ENCODE measurements at places on chromosomes 16 and 17.

DNA sequence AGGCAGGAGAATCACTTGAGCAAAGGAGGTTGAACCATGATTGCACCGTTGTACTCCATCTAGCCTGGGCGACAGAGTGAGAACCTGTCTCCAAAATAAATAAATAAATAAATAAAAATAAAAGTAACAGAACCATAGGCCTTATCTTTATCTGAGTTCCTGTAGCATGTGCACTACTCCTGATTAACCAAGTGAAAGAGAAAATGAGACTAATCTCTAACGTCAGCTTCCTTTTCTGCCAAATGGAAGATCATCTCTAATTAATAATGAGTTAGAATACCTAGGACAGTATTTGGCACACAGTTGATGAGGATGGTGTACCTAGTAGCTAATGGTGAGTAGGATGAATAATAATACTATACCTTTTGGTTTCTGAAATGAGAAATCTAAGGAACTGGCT, 520.4 kb downstream of the WWOX start:
- no peak for DNase-seq

- DNase-seq = no peak
Observed at GRCh38 chr17:80830020-80830780, 161.4 kb upstream of the CHMP6 start.

DNA sequence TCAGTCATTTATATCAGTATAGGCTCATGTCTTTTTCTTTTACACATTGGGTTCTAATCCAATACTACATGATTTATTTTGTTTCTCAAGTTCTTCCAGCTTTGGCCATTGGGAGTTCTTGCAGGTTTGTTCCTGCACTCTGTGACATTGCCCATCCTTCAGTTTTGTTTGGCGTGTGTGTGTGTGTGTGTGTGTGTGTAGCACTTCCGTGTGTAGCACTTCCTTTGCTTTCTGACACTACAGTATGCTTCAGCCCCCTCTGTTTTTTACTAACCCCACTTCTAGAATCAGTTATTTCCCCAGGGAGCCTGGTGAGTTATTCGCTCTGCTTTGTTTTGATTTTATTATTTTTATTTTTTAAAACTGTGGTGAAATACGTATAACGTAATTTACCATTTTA, 75.6 kb upstream of the LGALS9 start:
- DNase-seq = no peak

GRCh38 chr17:48294020-48294805, 135.8 kb downstream of the SKAP1 start:
- DNase-seq = no peak

DNA sequence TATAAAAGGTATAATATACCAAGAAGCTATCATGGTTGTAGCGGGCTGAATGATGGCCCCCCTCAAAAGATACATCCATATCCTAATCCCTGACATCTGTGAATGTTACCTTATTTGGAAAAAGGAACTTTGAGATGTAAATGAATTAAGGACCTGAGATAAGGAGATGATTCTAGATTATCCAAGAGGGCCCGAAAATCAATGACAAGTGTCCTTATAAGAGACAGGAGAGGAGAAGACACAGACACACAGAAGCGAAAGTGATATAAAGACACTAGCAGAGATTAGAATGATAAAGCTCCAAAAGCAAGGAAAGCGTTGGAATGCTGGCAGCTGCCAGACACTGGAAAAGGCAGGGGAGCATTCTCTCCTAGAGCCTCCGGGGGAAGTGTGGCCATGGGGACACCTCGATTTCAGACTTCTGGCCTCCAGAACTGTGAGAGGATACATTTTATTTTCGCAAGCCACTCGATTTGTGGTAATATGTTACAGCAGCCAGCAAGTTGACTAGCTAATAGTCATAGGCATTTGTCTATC, 12.5 kb upstream of the GP1BA start:
- no peak for DNase-seq

- no peak for DNase-seq
Observed at GRCh38 chr17:18381953-18382245, 4.3 kb downstream of the EVPLL start.

- DNase-seq = no peak
Observed at GRCh38 chr16:75629132-75629531, 6.1 kb upstream of the ADAT1 start.

DNA sequence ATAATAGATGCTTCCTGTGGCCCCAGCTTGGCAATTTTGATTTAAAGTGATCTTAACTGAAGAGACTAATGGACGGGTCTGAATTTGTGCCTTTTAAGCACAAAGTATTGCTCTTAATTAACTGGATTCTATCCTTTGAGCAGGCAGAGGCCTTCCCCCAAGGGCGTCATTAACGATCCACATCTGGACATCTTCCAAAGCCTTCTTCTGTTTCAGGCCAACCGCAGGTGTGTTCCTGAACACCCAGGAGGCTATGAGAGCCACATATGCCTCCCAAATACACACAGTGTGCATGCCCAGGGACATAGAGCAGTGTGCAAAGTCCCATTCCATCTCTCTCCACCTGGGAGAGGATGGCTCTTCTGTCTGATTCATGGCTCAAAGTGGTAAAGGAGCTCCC, 42.3 kb downstream of the MAPT start:
- DNase-seq = no peak

GRCh38 chr16:62701426-62701825, 665.2 kb upstream of the CDH8 start:
- no peak for DNase-seq

- DNase-seq = peak; percentile 9
Observed at GRCh38 chr17:45775576-45776011, 8.5 kb upstream of the CRHR1 start.

GRCh38 chr16:87229230-87230188, 87.7 kb downstream of the C16orf95 start:
- no peak for DNase-seq

DNA sequence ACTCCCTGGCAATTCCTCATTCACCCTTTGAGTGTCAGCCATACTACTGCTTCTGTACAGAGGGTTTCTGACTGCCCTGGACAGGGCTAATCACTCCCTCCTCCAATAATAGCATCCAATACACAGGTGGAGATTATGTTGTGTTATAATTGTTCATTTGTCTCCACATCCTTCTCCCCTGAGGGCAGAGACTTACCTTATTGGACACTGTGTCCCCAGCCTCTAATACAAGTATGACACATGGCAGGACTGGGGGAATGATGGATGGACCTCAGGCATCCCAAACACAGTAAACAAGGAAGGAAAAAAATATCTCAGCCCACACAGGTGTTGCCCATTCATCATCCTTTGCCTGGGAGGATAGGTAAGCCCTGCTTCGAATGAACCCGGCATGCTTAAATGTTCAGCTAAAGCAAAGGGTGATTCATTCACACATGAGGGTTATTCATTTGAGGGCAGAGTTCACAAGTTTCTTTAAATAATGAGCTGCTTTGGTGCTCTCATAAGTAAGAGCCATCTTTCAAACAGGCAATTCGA, 34.8 kb downstream of the MMD start:
- DNase-seq = peak; percentile 8

- DNase-seq = peak; percentile 63
Observed at GRCh38 chr16:81940781-81941560, 70.3 kb downstream of the SDR42E1 start.

DNA sequence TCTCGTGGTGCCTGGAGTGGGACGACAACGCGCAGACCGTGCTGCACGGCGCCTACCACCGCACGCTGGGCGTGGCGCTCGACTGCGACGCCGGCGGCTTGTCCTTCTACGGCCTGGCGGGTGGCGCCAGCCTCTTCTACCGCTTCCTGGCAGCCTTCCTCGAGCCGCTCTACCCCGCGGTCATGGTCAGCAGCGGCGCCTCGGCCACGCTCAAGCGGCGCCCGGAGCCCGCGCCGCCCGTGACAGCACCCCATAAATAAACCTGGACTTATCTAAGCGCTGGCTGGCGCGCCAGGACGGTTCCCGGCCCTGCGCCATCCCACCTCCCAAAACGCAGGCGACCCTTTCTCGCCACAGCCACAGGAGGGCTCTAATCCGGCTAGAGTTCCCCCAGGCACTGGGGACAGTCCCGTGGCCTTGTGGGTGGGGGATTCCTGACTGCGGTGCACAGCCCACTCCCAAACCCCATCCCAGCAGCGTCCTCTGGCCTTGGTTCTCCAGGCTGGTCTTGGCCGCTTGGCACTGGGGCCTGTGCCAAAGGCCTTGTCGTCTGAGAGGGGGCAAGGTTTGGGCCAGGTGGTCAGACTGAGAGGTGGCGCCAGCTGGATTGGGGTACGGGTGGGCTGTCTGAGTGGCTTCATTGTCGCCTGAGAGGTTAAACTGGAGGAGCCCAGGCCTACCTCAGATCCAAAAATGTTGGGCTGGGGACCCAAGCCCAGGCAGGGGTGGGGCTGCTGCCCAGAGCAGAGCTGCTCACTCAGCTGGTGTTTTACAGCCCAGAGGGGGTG, 10.1 kb upstream of the SLC16A5 start:
- no peak for DNase-seq

Measured in mammary epithelial cell (primary cell).